ENCODE measurements at places on chromosomes 1 and 21.

DNA sequence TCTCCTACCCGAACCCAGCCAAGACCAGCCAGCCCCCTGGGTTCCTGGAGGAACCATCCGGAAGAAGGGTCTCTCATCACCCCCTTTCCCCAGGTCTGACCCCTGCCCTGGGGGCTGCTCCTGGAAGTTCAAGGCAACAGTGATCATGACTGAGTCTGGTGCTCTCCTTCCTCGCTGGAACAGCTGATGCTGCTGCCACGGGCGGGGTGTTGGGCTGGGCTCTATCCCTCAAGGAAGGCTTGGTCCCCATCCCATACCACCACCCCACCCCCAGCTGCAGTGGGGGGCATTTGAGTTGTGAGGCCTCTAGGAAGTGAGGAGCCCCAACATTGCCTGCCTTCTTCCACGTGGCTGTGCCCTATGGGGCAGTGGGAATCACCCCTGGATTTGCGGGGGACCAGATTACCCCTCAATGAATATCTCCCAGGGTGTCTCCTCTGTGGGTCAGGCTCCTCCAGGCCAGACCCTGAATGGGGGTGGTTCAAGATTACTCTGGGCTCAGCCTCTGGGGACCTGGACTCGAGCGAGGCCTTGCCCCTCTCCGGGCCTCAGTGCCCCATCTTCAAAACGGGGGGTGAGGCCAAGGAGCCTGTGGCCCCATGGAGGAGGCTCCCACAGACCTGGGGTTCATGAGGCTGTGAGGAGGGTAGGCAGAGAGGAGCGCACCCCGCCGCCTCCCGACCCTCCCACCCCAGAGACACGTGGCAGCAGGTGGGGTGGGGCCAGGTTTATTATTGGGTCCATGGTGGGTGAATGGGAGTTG, 2.8 kb downstream of the MASP2 start:
- no peak for DNase-seq

DNA sequence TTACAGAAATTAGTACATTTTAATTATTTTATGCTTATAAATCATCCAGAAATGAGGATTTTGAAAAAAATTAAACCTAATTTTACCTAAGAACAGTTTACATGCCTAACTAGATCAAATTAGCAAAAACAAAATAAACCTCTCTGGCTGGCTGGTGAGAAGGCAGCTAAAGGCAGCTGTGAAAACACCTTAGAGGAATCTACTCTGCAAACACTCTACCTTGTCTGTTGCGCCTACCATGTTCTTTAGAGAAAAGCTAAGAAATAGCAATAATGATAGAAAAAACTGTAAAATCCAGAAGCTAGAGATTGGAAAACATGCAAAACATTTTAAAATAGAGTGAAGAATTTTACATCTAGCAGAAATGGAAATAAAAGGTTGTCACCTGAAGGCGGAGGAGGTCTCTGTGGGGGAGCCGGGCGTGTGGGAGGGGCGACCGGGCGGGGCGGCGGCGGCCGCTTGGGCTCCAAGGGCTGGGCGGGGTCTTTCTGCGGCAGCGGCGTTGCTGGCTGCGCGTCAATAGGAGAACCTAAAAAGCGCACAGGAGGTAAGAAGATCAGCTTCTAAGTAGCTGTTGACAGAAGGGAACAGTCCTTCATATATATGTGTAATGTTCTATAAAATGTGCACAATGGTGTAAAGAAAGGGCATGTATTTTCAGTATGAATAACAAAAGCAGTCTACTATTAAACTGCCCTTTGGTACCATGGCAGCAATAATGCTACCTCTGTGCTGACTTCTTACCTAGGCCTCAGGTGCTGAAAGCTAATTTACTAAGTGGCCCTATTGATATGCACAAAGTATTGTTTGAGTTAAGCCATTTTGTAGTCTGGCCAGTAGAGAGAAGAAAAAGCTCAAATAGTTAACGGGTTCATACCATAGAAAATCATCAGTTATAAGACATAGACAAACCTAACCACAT, 33.3 kb upstream of the CFAP298 start:
- DNase-seq, result no peak

DNA sequence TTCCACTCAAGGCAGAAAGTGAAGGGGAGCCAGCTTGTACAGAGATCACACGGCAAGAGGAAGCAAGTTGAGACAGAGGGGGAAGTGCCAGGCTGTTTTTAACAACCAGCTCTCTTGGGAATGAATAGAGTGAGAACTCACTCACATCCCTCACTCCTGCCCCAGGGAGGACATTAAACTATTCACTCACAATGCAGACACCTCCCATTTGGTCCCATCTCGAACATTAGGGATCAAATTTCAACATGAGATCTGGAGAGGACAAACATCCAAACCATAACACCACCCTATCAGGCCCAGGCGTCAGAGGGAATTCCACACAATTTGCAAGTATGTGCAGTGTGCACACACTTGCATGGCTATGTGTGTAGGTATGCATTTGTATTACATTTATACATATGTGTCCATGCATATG, 62.7 kb downstream of the DMAP1 start:
- DNase-seq, result no peak

- DNase-seq, result no peak
Measured at GRCh38 chr1:99761774-99762173, 4.7 kb downstream of the FRRS1 start.

DNA sequence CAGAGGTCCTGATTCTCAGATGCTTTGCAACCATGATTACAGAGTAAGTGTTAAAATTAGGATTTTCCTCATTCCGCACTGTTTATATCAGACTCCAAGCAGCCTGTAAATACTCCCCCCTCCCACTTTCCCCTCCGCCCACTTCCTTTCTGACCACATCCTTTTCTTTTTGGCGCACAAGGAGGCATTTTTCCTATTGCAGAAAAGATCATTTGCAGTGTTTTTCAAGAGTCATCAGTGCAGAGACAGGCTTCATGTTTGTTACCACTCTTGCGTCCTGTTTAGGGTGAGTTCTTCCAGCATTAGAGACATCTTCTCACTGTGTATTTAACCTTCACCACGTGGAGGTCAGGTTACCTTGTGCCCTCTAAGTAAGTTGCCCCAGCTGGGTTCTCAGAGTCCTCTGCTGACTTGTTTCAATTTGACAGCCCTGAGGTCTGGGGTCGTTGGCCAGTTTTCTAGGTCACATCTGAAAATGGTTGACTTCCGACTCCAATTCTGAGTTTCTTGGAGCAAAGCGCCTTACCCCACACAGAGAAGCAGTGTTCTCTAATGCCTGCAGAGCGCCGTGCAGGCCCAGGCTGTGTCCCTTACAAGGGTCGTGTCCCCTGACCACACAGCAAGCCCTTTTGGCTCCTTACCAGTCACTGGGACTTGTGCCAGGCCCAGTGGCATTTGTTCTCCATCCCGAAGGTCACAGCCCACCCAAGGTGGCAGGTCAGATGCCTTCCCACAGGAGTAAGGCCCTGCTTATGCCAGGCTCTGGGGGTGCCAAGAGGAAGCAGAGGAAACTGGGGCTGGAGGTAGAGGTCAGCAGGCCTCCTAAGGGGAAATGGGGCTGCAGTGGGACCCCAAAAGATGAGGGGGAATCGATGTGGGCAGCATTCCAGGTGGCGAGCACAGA, 85.6 kb downstream of the FAM78B start:
- no peak for DNase-seq

- no peak for DNase-seq
Measured at GRCh38 chr1:101293461-101294051, 56.7 kb downstream of the S1PR1 start.

All from epithelial cell of prostate (primary cell).